ENCODE measurements at places on chromosomes 6 and 20.

DNA sequence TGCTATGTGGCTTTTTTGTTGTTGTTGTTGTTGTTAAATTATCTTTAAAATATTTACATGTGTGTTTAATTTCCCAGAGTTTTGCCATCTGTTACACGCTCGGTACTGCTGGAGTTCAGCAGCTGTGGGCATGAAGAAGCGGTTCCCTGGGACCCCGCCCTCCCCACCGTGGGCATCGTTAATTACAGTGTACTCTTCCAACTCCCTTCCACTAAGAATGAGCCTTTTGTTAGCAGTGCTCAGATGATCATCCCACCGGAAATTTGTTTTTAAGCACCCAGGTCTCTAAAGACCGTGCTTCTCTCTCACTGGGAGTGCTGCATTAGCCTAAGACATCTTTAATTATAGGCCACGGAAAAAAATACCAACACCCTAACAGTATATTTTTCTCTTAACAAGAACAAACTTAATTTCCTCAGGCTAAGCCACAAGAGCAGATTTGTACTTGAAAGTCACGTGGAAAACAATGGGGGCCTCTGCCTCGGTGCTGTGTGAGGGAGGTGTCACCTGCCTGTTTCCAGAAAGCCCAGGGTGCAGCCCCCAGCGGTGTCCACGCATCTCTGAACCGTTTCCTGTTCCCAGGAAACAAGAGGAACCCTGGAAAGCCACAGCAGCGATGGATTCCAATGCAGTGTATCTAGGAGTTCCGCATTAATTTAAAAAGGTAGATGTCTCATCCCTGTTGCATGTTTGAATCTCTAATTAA lies 113.3 kb upstream of the FRMD1 start:
- no peak for DNase-seq

- DNase-seq = no peak
Observed at GRCh38 chr6:3340894-3341293, 82.1 kb downstream of the PSMG4 start.

- DNase-seq = no peak
Observed at GRCh38 chr6:30047220-30047619, 13.8 kb upstream of the POLR1H start.

- DNase-seq = no peak
Observed at GRCh38 chr20:58751979-58752378, 59.4 kb downstream of the NPEPL1 start.

GRCh38 chr6:4372866-4373265 lies 237.5 kb upstream of the ECI2 start:
- no peak for DNase-seq

DNA sequence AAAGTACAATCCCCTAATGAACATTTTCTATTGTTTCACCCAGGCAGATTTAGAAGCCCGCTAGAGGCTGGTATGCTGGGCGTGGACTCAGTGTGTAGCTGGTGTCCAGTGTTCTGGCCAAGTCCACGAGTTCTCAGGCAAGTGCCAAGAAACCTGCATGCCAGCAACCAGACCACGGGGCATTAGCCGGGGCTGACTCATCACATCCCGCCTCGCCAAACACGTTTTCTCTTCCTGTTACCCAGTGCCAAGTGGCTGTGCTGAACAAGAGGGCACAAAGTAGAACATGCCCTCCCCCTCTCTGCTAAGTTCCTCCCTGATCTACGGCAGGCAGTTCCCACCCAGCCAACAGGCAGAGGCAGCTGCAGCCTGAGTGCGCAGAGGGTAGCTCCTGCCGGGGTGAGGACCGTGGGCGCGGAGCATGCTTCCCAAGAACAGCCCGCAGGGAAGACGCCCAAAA lies 29.6 kb downstream of the RAMACL start:
- DNase-seq = no peak

- no peak for DNase-seq
Observed at GRCh38 chr6:165858586-165858985, 195.5 kb upstream of the PDE10A start.
